Naive thymus-derived CD4-positive, alpha-beta T cell (primary cell): ENCODE measurements at places on chromosomes 4 and X. TPM values are rescaled to one million over a fixed set of nuclear protein-coding genes. Genes with fewer than 3 reads are reported as not detected.
A peak's percentile ranks its signal among the peaks of the same experiment; 100 is the strongest.

GRCh38 chrX:112223391-112223790 lies 140.8 kb upstream of the TRPC5 start:
- no peak for DNase-seq
- H3K4me1 ChIP-seq: no peaks in the 10 kb centered on the region
- H3K4me3 ChIP-seq: no peak overlapping the region
- no peaks in the 10 kb centered on the region for H3K36me3 ChIP-seq

GRCh38 chr4:78749972-78750727 lies 26.0 kb upstream of the BMP2K start:
- H3K27ac ChIP-seq: no peak overlapping the region
- no peak for DNase-seq
- no peaks in the 10 kb centered on the region for H3K36me3 ChIP-seq
- H3K4me3 ChIP-seq: no peak overlapping the region
- no peaks in the 10 kb centered on the region for H3K27me3 ChIP-seq
- H3K4me1 ChIP-seq: no peaks in the 10 kb centered on the region

DNA sequence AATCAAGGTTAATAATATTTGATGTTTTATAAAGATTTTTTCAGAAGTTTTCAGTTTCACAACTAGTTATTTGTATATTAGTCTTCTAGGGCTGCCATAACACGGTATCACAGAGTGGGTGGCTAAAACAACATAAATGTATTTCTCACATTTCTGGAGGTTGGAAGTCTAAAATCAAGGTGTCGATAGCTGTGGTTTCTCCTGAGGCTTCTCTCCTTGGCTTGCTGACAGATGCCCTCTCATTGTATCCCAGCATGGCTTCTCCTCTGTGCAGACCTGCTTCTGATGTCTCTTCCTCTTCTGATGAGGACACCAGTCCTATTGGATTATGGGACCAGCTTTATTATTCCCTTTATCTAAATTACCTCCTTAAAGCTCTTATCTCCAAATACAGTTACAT lies 1456.6 kb downstream of the STIM2 start:
- no peaks in the 10 kb centered on the region for H3K27me3 ChIP-seq
- no peaks in the 10 kb centered on the region for H3K4me1 ChIP-seq
- no peak overlapping the region for H3K4me3 ChIP-seq
- no peak for DNase-seq
- H3K27ac ChIP-seq: no peak overlapping the region
- no peaks in the 10 kb centered on the region for H3K36me3 ChIP-seq

GRCh38 chr4:100707786-100708185 lies 190.0 kb upstream of the EMCN start:
- no peak for DNase-seq
- H3K36me3 ChIP-seq: no peaks in the 10 kb centered on the region
- H3K27ac ChIP-seq: no peak overlapping the region
- no peaks in the 10 kb centered on the region for H3K27me3 ChIP-seq
- H3K4me3 ChIP-seq: no peak overlapping the region
- no peaks in the 10 kb centered on the region for H3K4me1 ChIP-seq

DNA sequence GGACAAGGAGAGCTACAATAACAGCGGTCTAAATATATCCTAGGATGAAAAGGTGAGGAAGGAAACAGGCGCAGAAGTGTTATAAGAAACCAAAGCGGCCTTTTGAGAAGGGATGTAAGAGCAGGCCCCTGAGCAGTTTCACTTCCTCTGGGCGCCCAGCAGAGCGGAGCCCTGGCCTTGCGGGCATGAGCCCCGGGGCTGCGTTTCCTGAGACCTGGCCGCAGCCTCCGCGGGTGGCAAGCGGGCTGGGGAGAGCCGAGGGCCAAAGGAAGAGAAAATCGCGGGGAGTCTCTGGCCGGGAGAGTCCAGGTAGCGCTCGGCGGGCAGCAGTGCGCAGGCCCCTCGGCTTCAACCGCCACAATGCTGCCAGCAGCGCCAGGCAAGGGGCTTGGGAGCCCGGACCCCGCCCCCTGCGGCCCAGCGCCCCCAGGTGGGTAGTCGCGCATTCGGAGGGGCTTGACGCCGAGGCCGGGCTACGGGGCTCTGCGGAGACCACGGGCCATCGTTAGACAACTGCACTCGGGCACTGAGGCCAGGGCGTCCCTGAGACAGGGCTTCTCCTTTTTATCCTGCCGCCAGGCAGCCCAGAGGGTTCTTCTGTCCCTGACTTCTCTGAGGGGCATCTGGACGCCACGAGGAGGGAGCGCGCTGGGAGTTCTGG lies at the start of gene BANK1:
TSS of gene BANK1 (plus strand) at position 210 of the 661 bp plus-strand sequence. CDS start at position 361, 151 bp downstream.
- no peaks in the 10 kb centered on the region for H3K4me1 ChIP-seq
- no peaks in the 10 kb centered on the region for H3K27me3 ChIP-seq
- no peak within 1 kb of the TSS for H3K27ac ChIP-seq
- no peak for DNase-seq
- no peak within 1 kb of the TSS for H3K4me3 ChIP-seq

- DNase-seq: peak; percentile 42
- H3K4me1 ChIP-seq: no peaks in the 10 kb centered on the region
- no peak overlapping the region for H3K4me3 ChIP-seq
- no peaks in the 10 kb centered on the region for H3K27me3 ChIP-seq
These were observed 35.4 kb downstream of the CEP44 start for GRCh38 chr4:174318829-174319764.

GRCh38 chr4:184253072-184253420 lies 35.4 kb upstream of the ENPP6 start:
- DNase-seq: no peak
- no peak overlapping the region for H3K27ac ChIP-seq
- no peaks in the 10 kb centered on the region for H3K27me3 ChIP-seq

DNA sequence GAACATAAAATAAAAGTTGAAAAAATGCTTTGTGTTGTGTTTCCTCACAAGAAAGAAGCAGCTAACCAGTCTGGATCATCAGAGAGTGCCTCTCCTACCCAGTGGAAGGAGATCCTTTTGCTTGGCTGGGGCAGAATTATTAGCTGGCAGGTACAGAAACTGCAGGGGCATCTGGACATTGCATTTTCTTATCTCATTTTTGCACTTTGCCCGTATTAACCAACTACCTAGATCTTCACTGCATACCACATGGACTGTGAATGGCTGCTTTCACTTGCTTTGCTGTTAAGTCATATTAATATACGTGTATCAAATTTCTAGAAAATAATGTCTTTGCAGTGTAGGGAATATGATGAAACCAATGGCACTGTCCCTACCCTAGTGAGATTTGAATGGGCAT lies 52.9 kb upstream of the PDGFRA start:
- no peaks in the 10 kb centered on the region for H3K36me3 ChIP-seq
- no peak overlapping the region for H3K27ac ChIP-seq
- H3K4me1 ChIP-seq: no peaks in the 10 kb centered on the region
- DNase-seq: no peak

- no peaks in the 10 kb centered on the region for H3K36me3 ChIP-seq
- DNase-seq: no peak
- H3K27ac ChIP-seq: no peak overlapping the region
- no peak overlapping the region for H3K4me3 ChIP-seq
- no peaks in the 10 kb centered on the region for H3K4me1 ChIP-seq
- no peaks in the 10 kb centered on the region for H3K27me3 ChIP-seq
These were observed 21.9 kb downstream of the FHIP1A start for GRCh38 chr4:151430740-151431457.

- H3K27me3 ChIP-seq: no peaks in the 10 kb centered on the region
- no peak overlapping the region for H3K4me3 ChIP-seq
- peaks cover under 1% of the 10 kb centered on the region for H3K4me1 ChIP-seq
- H3K36me3 ChIP-seq: peaks cover 8% of the 10 kb centered on the region
These were observed 6.7 kb upstream of the USP11 start for GRCh38 chrX:47226071-47226470.

- DNase-seq: no peak
- H3K36me3 ChIP-seq: no peaks in the 10 kb centered on the region
- no peak overlapping the region for H3K4me3 ChIP-seq
These were observed 399.9 kb downstream of the GASK1B start for GRCh38 chr4:157772907-157773306.

DNA sequence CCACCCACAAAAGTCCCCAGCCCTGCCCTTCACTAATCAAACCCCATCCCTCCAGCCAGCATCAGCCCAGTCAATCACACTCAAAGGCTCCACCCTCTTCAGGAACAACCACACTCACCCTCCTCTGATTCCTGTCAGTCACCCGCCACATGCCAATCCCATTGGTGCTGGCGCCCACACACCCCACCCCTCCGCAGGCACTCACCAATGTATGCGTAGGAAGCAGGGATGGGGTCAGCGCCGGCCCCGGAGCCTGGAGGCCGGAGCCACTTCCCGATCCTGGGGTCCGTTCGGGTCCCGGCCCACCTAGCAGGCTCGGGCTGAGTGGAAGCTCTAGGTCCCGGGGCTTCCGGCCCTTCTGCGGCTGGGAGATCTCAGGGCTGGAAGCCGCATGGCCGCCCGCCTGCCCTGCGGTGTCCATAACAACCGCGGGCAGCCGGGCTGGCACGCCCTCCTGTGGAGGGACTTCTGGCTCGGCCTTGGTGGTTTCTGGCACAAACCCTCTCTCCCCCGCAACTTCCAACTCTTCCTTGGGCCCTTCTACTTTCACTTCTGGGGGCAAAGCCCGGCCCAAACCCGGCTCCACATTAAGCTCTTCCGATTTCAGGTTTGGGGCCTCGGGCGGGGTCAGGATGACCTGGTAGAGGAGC lies 7.9 kb upstream of the CFP start:
- no peak overlapping the region for H3K4me3 ChIP-seq
- no peaks in the 10 kb centered on the region for H3K27me3 ChIP-seq
- peaks cover 8% of the 10 kb centered on the region for H3K36me3 ChIP-seq
- H3K4me1 ChIP-seq: peaks cover 12% of the 10 kb centered on the region
- DNase-seq: peak; percentile 34
- H3K27ac ChIP-seq: peak overlapping the region; percentile 65

The C4orf36 gene
- not detected for polyA plus RNA-seq

The TRIM75 gene
- not detected for polyA plus RNA-seq
